ENCODE measurements at places on chromosomes 5 and 9.

DNA sequence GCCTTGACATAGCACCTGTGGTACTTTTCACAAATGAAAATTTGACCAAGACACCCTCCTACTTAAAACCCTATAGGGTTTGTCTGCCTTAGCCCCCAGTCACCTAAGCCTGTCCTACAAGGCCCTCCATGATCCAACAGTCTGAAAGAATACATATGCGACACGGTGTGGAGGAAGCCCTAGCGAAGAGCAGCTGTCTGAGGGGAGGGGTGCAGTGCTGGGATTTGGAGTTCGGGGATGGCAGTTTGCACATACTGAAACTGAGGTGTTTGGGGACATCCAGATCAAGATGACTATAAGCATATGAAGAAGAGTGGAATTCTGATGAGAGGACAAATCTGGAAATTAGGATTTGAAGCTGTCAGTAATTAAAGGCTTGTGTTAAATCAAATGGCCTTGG lies 7.2 kb upstream of the MYORG start:
- DNase-seq: no peak

DNA sequence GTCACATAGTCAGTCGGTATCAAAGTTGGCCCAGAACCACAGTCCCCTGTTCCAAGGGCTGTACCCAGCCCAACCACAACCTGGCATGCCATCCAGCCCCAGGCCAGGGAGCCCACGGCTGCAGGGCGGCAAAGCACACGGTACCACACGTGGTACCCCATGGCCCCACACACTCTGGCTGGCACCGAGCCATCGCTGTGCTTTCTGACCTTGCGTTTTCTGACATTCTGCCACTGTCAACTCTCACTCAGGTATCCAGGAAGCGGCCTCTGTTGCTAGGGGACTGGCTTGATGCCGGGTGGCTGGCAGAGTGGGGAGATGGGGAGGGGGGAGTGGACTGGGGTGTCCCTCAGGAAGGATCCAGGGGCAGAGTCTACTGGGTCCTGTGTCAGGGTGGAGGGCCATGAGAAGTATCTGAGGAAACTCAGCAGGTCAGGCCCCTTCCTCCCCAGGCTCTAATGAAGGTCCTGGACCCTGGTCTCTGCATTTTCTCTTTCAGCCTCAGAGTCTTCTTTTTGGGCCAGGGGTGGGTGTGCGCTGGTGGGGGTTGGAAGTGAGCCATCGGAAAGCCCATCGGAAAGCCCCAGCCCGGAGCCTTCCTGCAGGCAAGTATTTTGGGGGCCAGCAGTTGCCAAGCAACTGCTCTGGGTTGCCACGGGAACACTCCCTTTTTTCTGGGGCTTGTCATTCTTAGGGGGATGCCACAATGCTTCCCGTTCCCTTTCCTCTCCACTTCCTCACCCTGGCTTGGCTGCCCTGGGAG lies 21.0 kb upstream of the RALGDS start:
- peak; percentile 79 for DNase-seq

GRCh38 chr5:140311011-140311467 lies 8.1 kb upstream of the PFDN1 start:
- no peak for DNase-seq

GRCh38 chr5:14431534-14431933 lies 150.1 kb upstream of the OTULINL start:
- no peak for DNase-seq

DNA sequence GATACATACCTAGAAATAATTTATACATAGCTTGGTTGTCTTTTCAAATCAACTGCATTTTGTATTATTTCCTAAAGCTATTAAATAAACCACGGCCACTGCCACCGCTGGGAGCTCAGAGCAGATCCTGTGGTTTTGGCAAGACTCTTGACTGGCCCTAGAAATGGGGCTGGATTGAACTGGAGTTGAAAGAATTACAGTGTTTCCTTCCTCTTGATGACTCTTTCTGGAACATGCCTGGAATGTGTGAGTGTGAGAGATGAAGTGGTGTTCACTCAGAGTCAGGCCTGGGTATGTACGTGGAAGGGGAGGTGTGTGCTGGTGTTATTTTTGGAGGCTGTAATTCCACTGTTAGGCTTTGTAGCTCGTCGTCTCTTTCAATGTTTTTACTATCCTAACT lies 45.9 kb downstream of the TEK start:
- DNase-seq: no peak

- no peak for DNase-seq
These were observed 15.8 kb downstream of the SH3GLB2 start for GRCh38 chr9:129012343-129012742.

DNA sequence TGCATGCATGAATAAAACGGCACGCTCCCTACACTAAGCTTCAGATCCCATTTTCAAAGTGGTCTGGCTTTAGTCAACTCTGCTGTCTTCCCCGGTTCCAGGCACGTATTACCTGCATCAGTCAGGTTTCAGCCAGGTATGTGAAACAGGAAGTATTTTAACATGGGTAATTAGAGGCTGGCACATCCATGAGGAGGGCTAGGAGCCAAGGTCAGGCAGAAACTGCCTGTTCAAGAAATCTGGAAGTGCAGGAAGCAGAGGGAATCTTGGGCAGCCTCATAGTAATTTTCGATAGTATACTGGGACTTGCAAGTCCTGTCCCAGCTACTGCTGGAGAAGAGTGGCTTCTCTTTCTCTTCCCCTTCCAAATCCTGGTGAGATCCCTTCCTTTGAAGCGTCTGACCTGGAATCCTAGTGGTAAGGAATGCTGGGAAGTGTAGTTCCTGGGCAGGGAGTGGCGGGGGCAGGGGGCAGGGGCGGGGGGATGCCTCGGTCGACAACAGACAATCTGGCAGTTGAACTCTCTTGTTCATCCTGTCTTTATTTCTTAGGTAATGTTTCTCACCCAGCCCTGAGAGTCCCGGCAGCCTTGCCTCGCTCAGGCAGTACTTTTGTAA lies 403.1 kb downstream of the TLE4 start:
- no peak for DNase-seq

DNA sequence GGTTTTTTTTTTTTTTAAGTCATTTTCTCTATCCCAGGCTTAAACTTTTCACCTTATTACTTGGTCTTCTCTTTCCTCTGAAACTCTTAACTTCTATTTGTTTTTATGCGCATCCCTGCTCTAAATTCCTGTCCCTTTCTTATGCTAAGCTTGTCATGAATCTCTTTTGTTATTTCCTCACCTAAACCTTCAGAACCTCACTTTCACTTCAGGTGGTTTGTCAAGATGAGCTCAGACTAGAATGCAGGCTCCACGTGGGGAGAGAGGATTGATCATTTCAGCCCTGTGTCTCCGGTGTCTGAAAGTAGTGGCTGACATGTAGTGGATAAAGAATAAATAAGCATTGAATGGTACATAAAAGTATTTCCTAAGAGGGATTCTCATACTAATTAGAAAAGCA lies 63.6 kb downstream of the ANXA1 start:
- DNase-seq: no peak

- DNase-seq: no peak
These were observed 104.4 kb downstream of the CETN3 start for GRCh38 chr5:90305041-90305720.

DNA sequence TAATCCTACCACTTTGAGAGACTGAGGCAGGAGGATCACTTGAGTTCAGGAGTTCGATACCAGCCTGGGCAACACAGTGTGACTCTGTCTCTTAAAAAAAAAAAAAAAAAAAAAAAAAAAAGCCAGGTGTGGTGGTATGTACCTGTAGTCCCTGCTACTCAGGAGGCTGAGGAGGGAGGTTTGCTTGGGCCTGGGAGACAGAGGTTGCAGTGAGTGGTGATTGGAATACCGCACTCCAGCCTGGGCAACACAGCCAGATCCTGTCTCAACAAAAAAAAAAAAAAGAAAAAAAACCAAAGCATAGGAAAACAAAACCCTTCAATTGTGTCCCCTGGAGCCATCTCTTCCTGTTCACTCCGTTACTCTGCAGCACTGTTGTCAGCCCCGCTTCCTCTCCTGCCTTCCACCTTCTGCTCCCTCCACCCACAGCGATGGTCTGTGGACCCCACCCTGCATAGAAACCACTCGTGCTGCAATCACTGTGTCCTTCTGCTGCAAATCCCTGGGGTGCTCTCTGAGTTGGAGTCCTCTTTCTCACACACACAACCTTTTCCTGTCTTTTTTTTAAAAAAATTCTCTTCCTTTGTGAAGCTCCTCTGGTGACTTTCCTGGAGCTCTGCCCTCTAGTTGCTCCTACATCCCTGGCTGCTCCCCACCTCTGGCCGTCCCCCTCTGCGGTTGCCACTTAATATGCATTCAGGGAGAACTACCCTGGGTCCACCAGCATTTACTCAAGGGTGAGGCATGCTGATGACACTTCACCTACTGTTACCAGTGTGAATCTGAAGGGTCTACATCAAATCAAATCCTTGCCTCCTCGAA lies 22.2 kb downstream of the CCT5 start:
- DNase-seq: no peak

- DNase-seq: no peak
These were observed 72.0 kb downstream of the SEMA6A start for GRCh38 chr5:116502616-116503015.

DNA sequence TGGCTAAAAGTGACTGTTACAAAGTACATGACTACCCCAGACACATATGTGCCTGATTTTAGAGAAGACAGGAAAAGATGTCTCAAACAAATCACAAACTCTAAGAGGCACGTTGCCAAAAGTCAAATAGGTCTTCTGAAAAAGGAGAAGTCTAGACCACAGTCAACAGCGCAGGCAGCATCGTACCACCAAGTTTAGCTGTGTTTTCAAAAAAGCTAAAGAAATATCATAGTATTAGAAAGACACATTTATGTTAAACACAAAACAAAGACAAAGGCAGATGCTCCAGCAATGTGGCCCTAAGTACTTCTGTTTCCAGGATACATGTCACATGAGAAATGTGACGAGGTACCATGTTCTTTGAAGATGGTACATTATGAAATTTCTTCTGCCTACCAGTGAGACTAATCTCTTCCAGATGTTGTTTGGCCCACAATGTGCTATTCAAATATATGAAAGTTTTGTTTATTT lies 43.5 kb downstream of the LPAR1 start:
- no peak for DNase-seq

- no peak for DNase-seq
These were observed 30.1 kb downstream of the ARRDC3 start for GRCh38 chr5:91352831-91353695.

DNA sequence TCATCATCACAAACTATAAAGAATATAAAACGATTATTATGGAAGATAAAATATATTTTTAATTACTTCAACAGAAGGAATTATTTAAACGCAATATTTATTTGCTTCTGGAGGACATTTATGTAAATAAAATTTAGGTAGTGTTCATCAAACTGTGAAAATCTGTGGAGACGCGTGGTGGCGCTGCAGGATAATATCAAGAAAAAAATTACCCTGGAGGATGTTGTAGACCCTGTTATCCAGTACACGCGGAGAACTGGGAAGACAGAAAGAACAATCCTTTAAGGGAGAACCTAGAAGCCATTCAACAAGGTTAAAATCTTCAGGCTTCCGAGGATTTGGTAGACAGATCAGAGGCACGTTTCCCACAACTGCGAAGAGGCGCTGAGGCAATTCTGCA lies at the start of gene PCDHB12:
Gene PCDHB12 (plus strand): TSS at position 242 of the 400 bp plus-strand sequence. CDS start 189 bp downstream, outside the sequence.
- no peak for DNase-seq

DNA sequence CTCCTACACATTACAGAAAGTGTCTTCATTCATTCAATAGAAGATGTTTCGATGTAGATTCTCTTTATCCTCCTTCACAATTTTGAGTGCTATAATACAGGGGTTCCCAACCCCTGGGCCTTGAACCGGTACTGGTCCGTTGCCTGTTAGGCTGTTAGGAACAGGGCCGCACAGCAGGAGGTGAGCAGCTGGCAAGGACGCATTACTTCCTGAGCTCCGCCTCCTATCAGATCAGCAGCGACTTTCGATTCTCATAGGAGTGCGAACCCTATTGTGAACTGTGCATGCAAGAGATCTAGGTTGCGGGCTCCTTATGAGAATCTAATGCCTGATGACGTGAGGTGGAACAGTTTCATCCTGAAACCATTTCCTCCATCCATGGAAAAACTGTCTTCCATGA lies 153.0 kb upstream of the SMC2 start:
- DNase-seq: no peak

DNA sequence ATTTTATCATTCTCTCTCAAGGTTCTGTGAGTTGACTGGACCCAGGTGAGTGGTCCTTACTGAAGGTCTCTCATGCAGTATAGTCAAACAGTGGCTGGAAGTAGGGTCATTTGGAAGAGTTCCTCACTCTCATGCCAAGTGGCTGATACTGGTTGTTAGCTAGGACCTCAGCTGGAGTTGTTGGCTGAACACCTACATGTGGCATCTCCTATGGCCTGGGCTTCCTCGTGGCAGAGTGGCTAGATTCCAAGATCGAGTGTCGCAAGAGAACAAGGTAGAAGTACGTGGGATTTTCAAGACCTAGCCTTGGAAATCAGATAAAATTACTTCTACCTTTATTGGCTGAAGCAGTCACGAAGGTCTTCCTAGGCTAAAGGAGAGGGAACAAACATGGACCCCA lies 7.6 kb downstream of the SLC31A2 start:
- DNase-seq: no peak

DNA sequence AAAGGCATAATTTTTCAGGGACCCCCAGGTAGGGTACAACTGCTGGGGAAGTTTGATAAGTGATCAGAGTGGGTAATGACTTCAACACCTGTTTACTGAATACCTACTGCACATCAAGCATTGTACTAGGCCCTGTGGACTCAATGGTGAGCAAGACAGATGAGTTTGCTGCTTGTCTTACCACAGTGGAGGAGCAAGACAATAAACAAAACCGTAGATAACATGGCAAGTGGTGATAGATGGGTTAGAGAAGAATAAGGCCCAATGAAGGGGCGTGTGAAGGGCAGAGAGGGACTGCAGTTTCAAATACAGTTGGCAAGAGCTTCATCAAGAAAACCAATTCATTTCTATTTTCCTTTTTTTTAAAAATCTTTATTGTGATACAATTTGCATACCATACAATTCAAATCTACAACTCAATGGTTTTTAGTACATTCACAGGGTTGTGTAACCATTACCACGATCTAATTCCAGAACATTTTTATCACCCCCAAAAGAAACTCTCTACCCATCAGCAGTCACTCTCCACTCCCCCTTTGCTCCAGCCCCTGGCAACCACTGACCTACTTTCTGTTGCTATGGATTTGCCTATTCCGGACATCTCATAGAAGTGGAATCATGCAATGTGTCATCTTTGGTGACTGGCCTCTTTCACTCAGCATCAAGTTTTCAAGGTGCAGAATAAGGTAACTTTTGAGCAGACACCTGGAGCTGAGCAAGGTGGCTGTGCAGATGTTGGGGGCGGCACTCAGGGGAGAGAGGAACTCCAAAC lies 31.9 kb upstream of the HAND1 start:
- DNase-seq: no peak

DNA sequence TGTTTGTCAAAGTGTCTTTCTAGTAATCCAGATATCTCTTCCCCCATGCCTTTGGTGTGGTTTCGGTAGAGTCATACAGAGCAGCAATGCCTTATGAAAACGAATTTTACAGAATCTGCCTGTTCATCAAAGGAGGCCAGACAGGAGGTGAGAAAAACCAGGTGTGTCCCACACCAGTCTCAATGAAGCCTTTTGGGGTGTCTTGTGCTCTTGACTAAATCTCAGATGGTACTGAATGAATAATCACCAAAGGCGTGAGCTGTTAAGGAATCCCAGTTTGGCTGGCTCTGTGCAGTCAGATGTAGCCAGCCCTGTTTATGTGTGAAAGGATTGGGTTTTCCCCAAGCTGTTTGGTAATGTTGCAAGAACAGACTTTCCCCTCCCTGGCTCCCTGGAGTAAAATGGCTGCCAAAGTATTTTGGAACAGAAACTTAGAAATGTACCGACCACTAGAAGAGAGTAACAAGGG lies 70.8 kb upstream of the CDKN2B start:
- DNase-seq: peak; percentile 56
